ENCODE measurements at places on chromosomes 1 and 21.

GRCh38 chr1:160367934-160368923 is 1.4 kb downstream of the NHLH1 start:
- no peak for DNase-seq

GRCh38 chr1:220189750-220190347 is 82.4 kb downstream of the RAB3GAP2 start:
- no peak for DNase-seq

- no peak for DNase-seq
Measured at GRCh38 chr21:31609081-31609480, 50.4 kb upstream of the SOD1 start.

DNA sequence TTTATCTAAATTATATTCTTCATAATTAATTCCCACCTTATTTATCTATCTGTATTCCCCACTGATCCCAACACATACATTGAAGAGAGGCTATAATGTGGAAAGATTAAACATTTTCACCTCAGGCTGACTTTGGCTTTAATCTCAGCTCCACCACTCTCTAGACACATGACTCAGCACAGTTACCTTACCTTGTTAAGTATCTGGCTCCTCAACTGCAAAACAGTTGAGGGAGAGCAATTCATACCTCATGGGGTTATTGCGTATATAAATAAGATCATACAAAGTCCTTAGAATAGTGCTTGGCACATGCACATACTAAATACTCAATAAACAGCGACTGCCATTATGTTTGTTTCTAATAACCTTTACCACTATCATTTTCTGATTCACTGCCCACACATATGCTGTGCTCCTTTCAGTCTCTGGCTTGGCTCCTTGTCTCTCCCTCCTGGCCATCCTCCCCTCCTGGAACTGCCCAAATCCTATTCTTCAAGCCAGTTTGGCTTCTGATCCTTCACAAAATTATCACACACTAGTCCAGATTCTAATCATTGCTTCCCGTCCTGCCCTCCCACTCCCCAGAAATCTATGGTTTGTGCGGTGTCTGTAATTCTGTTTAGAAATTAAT is 50.1 kb downstream of the BCL9 start:
- no peak for DNase-seq

- no peak for DNase-seq
Measured at GRCh38 chr1:13930151-13930550, 230.2 kb downstream of the PRDM2 start.

GRCh38 chr1:160739098-160739511 is at the start of gene SLAMF7:
SLAMF7 (plus strand) TSS chr1:160739247; CDS start chr1:160739302, 55 bp downstream.
- DNase-seq: peak; percentile 67

DNA sequence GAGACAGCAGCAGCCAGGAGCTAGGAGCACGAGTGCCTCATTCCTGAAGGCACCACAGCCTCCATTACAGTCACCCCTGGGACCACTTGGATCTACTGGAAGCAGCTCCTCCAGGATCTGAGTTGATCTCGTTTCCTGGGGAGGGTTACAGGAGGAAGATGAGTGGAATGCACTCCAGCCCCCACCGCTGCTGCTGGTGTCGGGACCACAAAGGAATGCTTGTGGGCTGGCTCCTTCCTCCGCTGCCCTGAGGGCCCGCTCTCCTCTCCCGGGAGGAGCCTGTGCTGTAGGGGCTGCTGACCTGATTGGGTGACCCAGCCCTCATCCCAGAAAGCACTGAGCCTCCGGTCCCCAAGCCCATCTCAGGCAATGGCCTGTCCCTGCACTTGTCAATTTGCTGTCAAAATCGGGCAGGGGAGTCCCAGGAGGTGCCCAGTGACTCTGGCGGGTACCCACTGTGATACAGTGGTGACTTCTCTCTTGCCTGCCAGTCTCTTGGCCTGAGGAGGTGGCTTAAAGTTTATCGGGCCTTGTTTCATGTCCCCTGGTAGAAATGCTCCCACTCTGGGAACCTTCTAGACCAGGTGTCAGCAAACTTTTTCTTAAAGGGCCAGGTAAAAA is 23.1 kb downstream of the IL10RB start:
- DNase-seq: no peak

GRCh38 chr1:96487971-96488370 is 233.6 kb upstream of the PTBP2 start:
- DNase-seq: no peak

- DNase-seq: peak; percentile 79
Measured at GRCh38 chr1:117664314-117664713, 58.5 kb downstream of the TENT5C start.

- DNase-seq: no peak
Measured at GRCh38 chr1:209585197-209585596, 1.7 kb downstream of the CAMK1G start.

DNA sequence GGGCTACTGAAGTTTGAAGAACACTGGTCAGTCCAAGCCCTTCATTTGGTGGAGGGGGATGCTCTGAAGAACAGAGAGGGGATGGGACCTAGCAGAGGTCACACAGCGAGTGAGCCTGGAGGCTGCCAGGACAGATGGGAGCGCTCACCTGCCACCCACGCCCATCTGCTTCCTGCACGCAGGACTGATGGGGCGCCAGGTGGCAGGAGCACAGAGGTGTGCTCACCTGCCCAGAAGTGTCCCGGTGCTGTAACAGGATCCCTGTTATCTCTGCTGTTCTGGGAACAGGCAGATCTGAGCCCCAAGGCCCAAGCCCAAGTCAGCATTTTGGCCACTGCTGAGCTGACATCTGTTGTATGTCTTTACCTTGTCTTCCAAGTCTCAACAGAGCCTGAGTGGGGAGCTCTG is 40.5 kb downstream of the EPHB2 start:
- DNase-seq: no peak

DNA sequence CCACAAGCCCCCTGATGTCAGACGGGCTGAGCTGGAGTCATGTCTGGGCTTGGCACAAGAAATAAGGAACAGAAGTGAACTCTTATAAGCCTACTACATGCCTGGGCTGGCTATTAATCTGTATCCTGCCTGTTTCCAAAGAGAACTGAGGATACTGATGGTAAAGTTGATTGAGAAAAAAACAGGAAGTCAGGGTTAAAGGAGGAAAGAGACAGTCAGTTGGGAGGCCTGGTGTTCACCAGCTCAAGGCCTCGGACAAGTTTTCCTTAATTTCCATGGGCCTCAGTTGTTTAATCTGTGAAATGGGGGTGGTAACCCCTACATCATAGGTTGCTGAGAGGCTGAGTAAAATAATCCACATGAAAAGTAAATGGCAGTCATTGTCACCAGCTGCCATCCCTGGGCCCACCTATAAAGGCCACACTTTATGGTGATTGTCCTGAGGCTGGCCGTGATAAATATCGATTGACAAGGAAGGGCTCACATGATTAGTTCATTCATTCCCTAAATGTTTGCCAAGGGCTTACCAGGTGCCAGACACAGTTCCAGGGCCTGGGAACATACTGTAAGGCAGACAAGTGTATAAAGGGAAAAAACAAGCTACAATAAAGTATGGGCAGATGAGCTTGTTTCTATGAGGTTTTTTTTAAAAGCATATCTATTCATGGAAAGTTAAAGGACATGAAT is 2.8 kb downstream of the ALDH4A1 start:
- no peak for DNase-seq

DNA sequence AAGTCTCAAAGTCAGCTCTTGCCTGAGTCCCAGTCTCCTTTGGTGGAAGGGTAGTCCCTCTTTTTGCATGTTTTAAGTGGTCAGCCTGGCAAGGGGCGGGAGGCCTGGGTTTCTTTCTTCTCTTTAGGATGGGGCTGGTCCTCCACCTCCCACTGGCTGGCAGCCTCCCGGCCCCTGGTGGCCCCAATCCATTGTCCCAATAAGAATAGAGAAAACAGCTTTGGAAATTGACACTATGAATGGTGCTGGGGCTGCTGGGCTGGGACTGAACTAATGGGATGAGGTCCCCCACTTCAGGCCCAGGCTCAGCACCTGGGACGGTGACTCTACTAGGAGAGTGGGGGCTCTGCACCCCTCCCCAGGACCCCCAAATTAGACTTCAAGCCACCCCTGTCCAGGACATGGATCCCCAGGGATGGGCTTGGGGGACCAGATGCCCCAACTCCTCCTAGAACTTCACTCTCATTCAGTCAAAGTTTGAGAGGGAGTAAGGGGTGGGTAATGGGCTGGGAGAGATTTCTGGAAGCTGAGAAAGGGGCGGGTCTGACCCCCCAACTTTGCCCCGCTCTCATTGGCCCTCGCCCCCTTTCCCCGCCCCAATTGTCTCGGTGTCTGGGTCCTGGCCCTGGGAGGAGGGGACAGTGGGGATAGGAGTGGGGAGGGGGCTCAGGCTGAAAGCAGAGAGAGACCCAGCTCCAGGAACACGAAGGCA is 18.2 kb downstream of the SLC27A3 start:
- DNase-seq: no peak

- DNase-seq: peak; percentile 53
Measured at GRCh38 chr1:172745014-172745413, 86.1 kb downstream of the FASLG start.

- DNase-seq: no peak
Measured at GRCh38 chr1:112798292-112798691, 83.2 kb upstream of the PPM1J start.

- DNase-seq: no peak
Measured at GRCh38 chr21:41846033-41846317, 33.2 kb downstream of the PRDM15 start.

DNA sequence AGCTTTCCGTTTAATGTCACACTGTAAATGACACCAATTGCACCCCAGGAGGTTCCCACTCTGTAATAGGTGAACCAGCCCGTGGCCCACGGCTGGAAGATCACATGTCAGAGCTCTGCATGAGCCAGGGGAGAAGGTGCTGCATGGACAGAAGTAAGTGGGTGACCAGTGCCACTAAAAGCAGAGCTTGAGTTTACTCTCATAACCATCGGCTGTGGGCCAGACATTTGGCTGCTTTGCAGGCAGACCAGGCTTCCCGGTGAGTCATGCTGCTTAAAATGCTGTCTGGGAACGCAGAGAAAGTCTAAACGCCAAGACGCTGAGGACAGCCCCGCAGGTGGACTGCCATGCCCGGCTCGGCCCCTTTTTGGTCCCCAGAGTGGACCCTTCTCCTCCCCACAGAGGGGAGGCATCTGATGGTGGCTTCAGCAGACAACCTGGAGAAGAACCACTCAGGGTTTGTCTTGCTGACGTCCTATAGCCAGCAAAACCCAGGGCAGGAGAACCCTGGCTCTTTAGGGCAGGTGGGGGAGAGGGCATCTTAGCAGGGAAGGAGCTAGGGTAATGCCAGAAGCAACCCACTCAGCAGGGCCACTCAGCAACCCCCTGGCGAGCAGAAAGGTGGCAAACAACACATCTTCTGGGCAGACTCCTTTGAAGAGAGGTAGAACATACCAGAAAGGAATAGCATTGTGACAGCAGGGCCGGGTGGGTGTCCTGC is 7.3 kb downstream of the KIAA2013 start:
- no peak for DNase-seq

DNA sequence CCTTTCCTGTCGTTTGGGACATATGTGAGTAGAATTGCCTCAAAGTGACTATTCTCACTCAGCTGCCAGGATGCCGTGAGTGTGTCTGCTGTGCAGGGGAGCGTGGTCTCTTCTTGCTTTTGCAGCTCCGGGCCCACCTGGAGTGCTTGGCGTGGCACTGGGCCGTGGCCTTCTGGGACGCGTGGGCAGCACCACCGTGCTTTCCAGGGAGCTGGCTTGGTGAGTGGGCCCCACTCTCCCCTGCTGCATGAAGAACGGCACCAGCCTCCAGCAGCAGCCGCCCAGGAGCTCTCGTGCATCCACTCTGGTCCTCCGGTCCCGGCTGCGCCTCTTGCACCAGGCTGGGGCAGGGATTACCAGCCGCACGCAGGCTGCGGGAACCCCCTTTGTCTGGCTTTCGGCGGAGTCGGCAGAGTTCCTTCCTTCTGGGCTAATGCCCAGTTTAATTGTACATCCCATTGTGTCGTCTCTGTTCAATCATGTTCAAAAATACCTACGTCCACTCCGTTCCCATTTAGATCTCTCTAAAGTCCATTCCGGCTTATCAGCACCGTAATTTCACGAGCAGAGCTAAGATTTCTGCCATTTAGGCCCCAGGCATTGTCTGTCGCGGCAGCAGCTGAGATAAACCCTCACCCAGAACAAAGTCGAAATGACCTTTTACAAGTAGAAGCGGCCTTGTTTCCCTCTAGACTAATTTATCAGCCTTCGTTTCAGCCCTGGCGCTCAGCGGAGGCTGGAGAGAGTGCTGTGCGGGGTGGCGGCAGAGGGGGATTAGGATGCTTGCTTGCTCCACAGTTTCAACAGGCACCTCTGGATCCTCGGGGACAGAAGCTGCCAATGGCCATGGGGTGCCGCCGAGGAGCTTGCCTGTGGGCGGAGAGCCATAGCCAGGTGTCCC is 129.6 kb downstream of the PRDM16 start:
- no peak for DNase-seq

GRCh38 chr21:45366476-45366875 is 38.5 kb upstream of the COL18A1 start:
- no peak for DNase-seq

- no peak for DNase-seq
Measured at GRCh38 chr1:165328136-165328535, 28.4 kb downstream of the LMX1A start.

DNA sequence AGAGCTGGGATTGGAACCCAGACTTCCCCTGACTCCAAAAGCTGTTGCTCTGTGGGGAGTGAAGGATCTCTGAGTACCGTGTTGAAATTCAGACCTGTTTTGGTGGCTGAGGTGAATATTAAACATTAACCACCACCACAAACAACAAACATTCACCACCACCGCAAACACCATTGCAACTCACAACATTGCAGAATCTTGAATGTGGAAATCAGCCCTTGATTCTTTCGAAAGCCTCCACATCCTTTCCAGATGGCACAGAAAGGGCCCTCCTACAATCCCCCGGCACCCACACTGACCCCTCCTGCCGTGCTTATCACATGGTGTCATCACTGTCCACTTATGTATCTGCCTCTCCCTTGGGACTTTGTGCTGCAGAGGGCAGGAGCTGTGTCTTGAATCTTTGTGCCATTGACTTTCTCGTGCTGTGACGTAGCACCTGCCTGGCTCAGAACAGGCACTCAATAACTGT is 1.4 kb downstream of the CDA start:
- DNase-seq: no peak

DNA sequence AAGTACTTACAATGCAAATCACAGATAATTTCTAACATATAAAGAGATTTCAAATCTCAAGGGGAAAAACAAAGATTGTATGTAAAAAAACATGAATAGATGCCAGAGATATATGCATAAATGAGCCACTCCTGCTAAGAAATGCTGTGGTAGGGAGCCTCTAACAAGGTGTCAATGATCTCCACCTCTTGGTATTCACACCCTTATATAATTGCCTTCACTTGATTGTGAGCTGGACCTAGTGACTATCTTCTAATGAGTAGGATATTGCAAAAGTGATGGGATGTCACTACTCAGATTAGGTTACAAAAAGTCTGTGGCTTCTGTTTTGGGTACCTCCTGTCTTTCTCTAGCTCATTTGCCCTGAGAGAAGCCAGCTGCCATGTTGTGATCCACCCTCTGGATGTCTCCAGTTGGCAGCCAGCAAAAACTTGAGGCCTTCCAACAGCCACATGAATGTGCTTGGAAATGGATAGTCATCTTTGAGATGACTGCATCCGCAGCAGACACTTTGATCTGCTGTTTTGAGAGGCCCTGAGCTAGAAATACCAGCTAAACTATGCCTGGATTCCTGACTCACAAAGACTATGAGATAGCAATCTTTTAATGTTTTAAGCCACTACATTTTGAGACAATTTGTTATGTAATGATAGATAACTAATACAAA is 196.1 kb upstream of the FGGY start:
- no peak for DNase-seq

GRCh38 chr1:109850827-109851226 is 59.8 kb upstream of the CSF1 start:
- DNase-seq: no peak

- DNase-seq: no peak
Measured at GRCh38 chr1:197129698-197130097, 16.8 kb downstream of the ASPM start.

GRCh38 chr1:109890115-109890953 is 20.3 kb upstream of the CSF1 start:
- DNase-seq: no peak

Measured in GM06990 (cell line).